Jurkat, Clone E6-1 (cell line): ENCODE measurements at places on chromosomes 11 and 22.

DNA sequence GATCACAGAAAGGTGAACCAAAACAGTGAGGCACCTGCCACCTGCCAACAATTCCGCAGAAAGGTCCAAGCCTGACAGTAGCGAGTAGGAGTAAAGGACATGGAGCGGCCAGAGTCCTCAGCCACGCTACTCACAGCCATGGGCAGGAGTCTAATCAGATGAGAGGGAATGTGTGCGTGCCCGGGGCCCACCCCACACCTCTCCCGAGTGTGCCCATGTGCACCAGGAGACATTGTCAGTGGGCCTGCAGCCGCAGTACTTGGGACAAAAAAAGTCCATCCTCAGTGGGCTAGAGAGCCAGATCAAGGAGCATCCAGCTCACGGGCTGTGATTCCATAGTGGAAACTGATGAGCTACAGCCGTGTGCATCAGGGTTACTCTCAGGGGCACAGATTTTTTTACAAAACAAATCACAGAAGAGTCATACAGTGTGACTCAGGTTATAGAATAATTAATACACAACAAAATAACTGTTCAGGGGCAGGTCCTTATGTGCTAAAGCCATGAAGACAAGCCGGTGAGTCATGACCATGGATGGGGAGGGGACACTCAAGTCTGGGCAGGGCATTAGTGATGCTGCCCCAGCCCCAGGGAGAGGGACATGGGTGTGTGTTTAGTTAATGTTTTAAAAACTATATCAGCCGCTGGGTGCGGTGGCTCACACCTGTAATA lies 12.0 kb downstream of the SART1 start:
- DNase-seq = no peak

GRCh38 chr22:44361391-44362126 lies 48.8 kb upstream of the SHISAL1 start:
- no peak for DNase-seq

DNA sequence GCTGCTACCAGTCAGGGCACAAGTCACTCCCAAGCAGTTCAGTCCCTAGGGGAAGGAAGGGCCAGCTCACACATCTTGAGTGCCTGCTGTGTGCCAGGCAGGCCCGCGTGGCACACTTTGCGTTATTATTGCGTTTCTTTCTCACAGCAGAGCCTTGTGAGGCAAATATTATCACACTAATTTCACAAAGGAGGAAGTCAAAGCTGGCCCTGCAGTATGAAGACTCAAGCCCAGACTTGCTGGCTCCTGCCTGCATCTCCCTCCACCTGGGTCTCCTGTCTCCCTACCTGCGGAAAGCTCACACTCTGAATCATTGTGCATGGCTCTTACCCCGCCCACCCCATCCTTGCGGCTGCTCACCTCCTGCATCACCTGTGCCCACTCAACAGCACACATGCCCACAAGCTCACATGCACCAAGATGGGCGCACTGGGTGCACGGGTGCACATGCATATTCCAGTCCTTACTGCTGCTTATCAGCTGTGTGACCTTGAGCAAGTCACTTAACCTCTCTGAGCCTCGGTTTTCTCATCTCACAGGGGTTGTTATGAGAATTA lies 31.7 kb upstream of the P2RY2 start:
- no peak for DNase-seq

DNA sequence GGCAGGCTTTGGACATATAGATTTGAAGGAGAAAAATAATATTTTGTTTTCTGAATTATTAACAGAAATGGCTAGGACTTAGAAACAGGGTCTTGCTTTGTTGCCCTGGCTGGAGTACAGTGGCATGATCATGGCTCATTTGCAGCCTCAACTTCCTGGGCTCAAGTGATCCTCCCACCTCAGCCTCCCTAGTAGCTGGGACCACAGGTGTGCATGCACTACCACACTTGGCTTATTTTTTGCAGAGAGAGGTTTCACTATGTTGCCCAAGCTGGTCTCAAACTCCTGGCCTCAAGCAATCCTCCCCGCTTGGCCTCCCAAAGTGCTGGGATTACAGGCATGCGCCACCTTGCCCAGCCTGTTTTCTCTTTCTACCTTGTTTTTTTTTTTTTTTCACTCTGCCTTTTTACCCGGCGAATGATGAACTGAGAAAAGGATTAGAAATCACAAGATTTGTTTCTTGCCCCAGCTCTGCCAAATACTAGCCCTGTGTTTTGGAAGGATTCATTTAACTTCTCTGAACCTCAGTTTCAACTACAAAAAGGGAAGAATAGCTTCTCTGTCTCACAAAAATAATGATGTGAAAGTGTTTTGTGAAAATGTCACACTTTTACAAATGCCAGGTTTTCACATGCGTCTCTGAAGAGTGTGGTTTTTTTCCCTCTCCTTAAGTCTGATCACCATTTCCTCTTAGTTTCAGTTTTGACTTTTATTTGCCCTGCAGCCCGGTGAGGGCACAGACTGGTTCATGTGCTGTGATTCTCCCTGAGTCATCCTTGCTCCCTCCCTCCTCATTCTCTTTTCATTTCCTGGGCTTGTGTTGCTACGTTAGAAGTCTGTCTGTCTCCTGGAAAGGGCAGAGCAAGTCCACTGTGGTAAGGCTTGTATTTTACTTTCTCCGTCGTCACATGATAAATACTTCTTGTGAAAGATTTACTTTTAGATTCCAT lies 67.7 kb downstream of the BCL2L13 start:
- peak; percentile 79 for DNase-seq

GRCh38 chr22:36086170-36086490 lies 57.5 kb upstream of the RBFOX2 start:
- no peak for DNase-seq

DNA sequence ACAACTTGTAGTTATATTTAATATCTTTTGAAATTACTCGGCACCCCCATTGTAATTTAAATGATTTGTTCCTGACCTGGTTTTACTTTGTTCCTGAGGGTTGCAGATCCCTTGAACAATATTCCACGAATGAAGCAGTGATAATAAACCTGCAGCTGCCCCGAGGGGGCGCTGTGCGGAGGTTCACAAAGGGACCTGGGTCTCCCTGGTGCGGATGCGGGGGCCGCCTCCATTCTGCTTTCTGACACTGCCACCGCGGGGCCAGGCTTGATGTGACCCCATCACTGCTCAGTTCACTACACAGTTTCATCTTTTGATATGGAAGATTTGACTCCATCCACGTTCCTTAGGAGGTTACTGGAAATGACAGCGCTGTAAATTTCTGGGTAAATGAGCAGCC lies 62.9 kb upstream of the PRODH start:
- no peak for DNase-seq

- DNase-seq = peak; percentile 89
These were observed 837 bp upstream of the PLAAT5 start for GRCh38 chr11:63491636-63492372.

GRCh38 chr11:106681435-106681834 lies 336.8 kb downstream of the GUCY1A2 start:
- DNase-seq = no peak

DNA sequence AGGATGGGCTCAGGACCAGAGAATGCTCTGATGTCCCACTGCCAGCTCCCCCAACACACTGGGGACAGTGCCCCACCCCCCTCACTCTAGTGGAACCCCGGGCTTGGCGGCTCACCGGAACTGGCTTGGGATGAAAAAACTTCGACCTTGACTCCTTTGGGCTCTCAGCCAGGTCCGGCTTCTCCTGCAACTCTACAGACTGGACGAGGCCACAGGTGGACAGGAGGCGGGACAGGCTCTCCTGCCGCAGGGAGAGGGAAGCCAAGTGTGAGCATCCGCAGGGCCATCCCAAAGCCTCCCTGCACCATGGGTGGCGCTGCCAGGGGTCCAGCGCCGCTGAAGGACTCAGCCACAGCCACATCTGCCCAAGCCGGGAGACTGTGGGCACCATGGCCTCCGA lies 3.7 kb downstream of the RRP7A start:
- no peak for DNase-seq

DNA sequence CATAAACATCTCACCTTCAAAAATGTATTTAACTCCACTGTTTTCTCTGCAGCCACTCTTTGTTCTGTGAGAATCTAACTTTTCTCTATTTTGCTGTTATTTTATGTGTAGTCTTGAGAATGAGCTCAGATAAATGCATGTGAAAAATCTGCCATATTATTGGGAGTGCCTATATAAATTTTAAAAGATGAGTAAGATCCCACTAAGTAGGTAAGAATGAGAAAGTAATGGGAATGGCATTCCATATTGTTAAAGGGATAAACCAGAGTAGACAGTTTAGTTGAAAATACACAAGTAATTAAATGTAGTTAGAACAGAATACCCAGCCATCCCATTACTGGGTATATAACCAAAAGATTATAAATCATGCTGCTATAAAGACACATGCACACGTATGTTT lies 817.2 kb downstream of the FAM181B start:
- DNase-seq = no peak

- DNase-seq = no peak
These were observed 82.1 kb downstream of the ARHGAP42 start for GRCh38 chr11:100769165-100769564.

DNA sequence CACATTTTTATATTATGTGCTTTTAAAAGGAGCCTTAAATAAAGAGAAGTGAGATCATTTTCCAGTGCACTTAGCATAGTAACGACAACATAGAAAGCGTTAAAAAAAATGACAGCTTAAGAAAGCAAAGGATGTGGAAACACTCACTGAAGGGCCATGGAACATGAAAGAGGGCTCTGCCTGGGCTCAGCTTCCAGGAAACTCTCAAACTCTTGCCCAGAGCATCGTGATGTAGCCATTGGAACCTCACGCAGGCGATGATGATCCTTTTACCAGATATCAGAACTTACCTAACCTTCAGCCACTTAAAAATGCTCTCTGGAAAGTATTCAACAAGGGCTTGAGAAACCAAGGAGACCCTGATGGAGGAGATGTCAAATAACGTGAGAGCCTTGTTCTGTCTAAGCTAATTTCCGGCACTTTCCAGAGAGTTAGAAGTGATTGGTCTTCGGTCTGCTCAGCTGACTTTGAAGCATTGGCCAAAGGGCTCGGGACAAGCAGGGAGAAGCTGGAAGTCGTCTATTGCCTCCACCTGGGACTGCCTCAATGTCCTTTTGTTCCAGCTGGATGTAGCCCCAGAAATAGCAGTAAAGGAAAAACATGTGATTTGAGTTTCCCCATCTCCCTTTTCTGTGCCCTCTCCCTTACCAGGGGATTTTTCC lies 21.5 kb upstream of the ETS1 start:
- DNase-seq = peak; percentile 67

- no peak for DNase-seq
These were observed 3.5 kb downstream of the RRP8 start for GRCh38 chr11:6599881-6600390.

DNA sequence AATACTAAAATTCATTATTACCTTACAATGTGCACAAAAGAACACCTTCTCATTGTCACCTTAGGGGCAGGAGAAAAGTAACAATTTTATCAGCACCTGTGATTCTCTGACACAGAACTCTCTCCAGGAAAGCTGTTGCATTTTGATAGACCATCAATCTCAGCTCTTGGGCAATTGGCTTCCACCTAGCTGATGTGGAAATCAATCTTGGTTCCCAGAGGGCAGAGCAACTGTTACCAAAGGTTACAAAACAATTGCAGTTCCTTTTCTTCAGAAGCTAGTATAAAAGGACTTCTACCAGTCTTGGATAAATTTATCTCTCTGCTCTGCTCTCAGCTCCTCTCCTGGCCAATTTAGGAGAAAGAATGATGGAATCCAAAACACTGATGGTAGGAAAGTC lies 157.8 kb upstream of the DDI1 start:
- DNase-seq = no peak

- DNase-seq = no peak
These were observed 22.5 kb downstream of the MYO18B start for GRCh38 chr22:25764270-25765015.

DNA sequence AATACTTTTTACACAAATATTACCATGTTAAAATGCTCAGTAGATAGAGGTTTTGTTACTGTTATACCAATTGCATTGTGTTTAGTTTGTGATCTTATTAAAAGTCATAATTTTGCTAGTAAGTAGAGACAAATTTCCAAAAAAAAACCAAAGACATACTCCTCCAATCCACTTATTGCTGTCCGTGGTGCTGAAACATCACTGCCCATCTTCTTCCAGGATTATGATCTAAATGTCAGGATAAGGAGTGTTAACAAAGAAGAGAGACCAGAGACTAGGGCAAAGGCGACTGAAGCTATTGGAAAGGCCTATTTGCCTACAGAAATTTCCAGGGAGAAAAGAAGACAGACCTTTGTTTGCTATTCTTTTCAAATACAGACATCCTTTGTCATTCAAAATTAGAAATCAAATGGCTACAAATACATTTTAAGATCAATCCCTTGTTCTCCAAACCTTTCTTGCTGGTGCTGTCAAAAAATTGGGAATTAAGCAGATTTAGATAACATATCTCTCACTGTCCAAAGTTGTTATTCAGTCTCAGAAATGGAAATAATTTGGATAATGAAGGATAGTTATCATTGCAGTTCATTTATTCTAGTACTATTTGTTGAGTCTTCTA lies 199.7 kb downstream of the C11orf91 start:
- no peak for DNase-seq

- peak; percentile 15 for DNase-seq
These were observed 94.3 kb upstream of the BMAL1 start for GRCh38 chr11:13183094-13183825.

GRCh38 chr11:85779956-85780640 lies 30.8 kb downstream of the SYTL2 start:
- DNase-seq = no peak

DNA sequence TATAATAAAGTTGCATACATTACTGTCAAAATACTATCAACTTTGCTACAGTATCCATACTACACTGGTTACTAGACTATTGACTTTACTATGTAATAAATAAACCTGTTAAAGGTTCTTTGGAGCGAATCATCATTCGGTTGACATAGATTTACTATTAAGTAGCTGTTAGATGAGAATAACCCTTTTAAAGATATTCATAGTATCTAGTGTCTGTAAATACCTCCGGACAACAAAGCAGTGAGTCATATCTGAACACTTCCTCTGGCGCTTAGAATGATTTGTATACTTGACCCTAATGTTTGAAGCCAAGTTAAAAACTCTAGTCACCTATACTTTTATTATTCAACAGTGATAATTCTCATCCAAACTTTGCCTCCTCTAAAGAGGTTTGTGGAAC lies 84.7 kb downstream of the MSANTD4 start:
- no peak for DNase-seq

GRCh38 chr22:50548921-50549790 lies 3.5 kb downstream of the KLHDC7B start:
- no peak for DNase-seq
